Naive thymus-derived CD8-positive, alpha-beta T cell (primary cell): ENCODE measurements at places on chromosomes 11 and 22. TPM values are rescaled to one million over a fixed set of nuclear protein-coding genes. Genes with fewer than 3 reads are reported as not detected.

DNA sequence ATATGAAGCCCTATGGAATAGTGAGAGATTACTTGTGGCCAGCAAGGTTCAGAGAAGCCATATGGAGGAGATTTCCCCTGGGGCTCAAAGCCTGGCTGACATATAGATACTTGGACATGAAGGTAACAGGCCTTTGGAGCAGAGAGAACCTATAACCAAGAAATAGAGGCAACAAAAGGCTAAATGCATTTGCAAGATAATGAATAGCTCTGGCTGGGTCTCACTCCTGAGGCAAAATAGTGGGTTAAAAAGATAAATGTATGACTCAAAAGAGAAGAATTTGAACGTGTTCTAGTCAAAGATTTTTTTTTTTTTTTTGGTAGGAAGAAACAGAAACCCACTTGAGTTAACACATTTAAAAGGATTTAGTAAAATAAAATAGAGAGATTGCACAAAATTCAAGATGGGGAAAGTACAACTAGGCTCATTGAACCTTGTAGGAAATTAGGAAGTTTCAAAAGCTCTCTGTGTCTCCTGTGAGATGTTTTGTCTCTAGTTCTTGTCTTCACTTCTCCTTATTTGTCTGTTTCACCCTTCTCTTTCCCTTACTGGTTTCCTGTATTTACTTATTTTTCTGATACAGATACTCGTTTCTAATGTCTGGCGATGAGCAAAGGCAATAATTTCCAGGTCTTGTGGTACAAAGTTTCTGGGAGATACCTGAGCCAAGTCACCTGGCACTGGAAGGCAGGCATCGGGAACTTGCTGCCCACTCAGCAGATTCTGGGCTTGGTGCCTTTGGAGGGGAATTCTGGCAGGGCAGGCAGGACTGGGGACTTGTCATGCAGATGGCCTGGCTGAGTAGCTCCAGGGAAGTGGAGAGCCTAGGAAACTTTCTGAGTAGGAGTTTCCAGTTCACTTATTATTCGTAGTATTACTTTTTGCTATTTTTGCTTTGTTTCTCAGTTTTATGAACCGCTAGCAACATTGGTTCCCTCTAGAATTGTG, 49.2 kb upstream of the SESN3 start:
- H3K27me3 ChIP-seq = no peaks in the 10 kb centered on the region
- DNase-seq = no peak
- no peaks in the 10 kb centered on the region for H3K4me1 ChIP-seq
- H3K36me3 ChIP-seq = no peaks in the 10 kb centered on the region
- peak overlapping the region; percentile 30 for H3K27ac ChIP-seq

- H3K4me1 ChIP-seq = peaks cover 24% of the 10 kb centered on the region
- H3K27me3 ChIP-seq = no peaks in the 10 kb centered on the region
- no peaks in the 10 kb centered on the region for H3K36me3 ChIP-seq
- no peak overlapping the region for H3K4me3 ChIP-seq
- H3K27ac ChIP-seq = no peak overlapping the region
These were observed 2.2 kb downstream of the PLCB3 start for GRCh38 chr11:64253481-64253880.

The ACR gene
- not detected for total RNA-seq

GRCh38 chr11:2768471-2769408, 68.9 kb upstream of the KCNQ1OT1 start:
- no peak for DNase-seq
- H3K27me3 ChIP-seq = no peaks in the 10 kb centered on the region
- no peak overlapping the region for H3K27ac ChIP-seq
- H3K4me1 ChIP-seq = peaks cover 25% of the 10 kb centered on the region
- H3K36me3 ChIP-seq = peaks cover 20% of the 10 kb centered on the region

The THYN1 gene
- total RNA-seq = 79.6 TPM

GRCh38 chr11:26087120-26087935, 244.6 kb upstream of the ANO3 start:
- no peak overlapping the region for H3K27ac ChIP-seq
- no peaks in the 10 kb centered on the region for H3K36me3 ChIP-seq
- H3K27me3 ChIP-seq = no peaks in the 10 kb centered on the region
- H3K4me3 ChIP-seq = no peak overlapping the region
- peaks cover 14% of the 10 kb centered on the region for H3K4me1 ChIP-seq
- no peak for DNase-seq

- no peak for DNase-seq
- peaks cover 14% of the 10 kb centered on the region for H3K27me3 ChIP-seq
- H3K4me3 ChIP-seq = no peak overlapping the region
- no peak overlapping the region for H3K27ac ChIP-seq
- H3K36me3 ChIP-seq = no peaks in the 10 kb centered on the region
These were observed 25.8 kb upstream of the RASSF10 start for GRCh38 chr11:12983336-12983735.

The LGR4 gene
- 1.1 TPM for total RNA-seq

The CCDC116 gene
- 0.93 TPM for total RNA-seq

The BEST1 gene
- not detected for total RNA-seq

DNA sequence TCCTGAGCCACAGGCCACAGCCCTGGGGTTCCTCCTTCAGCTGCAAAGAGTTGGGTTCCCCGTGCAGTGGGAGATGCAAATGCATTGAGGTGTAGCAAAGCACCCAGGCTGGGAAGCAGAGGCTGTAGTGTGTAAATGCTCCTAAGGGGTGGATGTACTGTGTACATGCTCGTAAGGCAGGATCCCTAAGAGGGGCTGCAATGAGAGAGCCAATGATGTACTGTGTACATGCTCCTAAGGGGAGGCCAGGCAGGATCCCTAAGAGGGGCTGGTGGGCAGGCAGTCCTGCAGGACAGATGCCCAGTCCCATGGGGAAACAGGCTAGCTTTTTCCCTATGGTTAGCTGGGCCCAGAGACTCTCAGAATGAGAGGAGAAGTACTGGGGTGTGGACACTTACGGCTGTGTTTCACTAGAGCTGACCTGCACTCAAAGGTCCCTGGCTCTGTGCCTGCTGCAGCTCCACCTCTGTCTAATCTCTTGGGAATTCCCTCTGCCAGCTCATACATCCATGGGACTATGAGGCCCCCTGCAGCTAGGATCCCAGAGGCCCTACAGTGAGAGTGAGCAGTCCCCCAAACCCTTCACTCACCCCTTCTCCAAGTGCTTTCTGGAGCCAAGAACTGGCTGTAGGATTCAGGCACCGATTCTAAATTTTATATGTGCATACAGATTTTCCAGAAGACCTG, 261.9 kb upstream of the LUZP2 start:
- H3K36me3 ChIP-seq = no peaks in the 10 kb centered on the region
- H3K4me3 ChIP-seq = no peak overlapping the region
- H3K27ac ChIP-seq = no peak overlapping the region
- no peak for DNase-seq
- H3K27me3 ChIP-seq = no peaks in the 10 kb centered on the region
